ENCODE measurements at places on chromosomes 7 and 10.

DNA sequence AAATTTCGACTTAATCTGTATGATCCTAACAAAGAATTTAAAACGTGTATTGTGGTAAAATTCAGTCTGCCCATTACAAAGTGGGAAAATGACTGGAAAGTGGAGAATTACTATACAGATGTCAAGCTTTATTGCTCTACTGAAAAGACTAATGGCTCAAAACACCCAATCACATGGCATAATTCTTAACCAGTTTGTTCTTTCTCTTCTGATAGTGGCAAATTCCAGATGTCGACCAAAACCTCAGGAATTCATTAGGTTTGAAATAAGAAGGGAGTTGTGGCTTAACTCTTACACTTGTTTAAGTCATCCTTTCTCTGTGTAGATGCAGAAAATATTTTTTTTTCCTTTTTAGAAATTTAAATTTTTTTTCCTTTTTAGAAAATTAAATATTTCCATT is 1254.9 kb upstream of the LRRN3 start:
- DNase-seq: no peak

- no peak for DNase-seq
These were observed 751.4 kb upstream of the GALNT17 start for GRCh38 chr7:70380421-70381015.

DNA sequence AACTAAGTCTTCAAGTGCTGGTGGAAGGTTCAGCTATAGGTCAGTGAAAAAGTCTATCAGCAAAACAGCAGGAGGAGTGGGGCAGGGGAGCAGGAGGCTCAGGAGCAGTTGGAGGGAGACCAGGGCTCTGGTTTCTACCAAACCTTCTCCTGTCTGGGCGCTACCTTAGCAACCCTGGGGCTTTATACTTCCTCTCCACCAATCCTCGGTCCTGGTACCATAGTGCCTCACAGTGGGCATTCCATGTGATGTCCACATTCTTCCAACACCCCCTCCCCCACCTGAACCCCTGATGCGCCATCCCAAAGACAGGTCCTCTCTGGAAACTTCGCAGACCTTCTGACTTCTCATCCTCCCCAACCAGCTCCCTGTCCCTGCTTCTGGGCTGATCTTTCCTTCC is 25.3 kb upstream of the ACSM6 start:
- DNase-seq: no peak

- no peak for DNase-seq
These were observed 252.6 kb upstream of the ANKRD30A start for GRCh38 chr10:36872702-36873393.

DNA sequence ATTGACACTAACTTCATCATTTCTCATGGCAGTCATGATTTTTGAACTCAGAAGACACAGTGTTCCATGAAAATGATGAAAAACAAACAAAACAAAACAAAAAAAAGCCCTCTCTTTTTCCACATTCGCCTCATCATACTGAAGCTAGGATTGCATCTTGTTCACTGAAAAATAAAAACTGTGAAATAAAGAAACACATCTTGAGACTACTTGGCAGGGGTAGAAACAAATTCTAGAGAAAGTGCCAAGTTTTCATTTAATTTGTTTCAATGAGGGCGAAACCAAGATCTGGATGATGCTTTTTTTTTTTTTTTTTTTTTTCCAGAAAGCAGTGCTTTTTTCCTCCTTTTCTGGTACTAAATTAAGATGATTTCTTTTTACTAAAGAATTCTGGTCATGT is 350.4 kb upstream of the ETV1 start:
- no peak for DNase-seq

DNA sequence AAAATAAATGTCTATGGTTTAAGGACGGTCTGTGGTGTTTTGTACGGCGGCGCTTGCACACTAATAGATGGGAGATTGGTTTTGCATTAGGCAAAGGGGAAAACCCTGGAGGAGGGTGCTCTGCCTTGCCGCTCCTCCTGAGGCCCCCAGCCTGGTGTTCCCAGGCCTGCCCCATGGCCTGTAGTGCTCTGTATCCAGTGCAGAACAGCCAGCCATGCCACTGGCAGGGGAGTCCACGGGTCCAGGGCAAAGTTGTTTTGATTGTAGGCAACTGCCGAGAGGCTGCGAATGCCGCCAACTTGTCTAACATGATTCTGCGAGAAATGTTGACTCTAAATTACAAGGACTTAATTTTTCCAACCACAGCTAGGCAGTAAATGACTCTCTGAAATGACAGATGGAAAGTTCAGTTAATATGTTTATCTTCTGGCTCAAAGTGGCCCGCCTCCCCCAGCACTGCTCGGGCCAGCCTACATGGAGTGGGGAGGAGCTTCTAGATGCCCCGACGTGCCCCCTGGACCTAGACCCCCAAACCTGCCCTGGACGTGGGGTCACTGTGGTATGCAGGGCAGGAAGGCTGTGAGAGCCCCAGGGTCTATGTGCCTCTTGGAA is 104.6 kb upstream of the GDF10 start:
- DNase-seq: no peak

GRCh38 chr10:74960670-74961069 is 134.3 kb downstream of the KAT6B start:
- DNase-seq: no peak

- no peak for DNase-seq
These were observed 27.8 kb upstream of the ITGB8 start for GRCh38 chr7:20302891-20303290.

Data from T47D (cell line).